ENCODE measurements at places on chromosomes 6 and 20. TPM values are rescaled to one million over a fixed set of nuclear protein-coding genes. Genes with fewer than 3 reads are reported as not detected.

DNA sequence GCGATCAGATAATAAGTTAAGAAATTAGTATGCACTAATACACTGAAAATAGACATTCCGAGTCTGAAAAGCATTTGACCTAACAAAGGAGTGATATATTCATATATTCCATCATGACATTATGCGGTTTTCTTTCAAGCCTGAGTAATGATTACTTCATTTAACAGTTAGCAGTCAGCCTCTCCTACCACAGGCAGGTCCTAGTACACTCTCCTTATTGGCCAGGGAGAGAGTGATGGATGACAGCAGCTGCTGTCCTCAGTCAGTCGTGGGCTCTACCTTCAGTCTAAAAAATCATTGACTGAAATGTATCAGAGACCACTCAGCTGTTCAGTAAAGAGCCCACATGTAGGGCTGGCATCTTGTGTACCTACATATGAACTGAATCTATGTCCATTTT lies 33.2 kb upstream of the VGLL2 start:
- no peak for DNase-seq

DNA sequence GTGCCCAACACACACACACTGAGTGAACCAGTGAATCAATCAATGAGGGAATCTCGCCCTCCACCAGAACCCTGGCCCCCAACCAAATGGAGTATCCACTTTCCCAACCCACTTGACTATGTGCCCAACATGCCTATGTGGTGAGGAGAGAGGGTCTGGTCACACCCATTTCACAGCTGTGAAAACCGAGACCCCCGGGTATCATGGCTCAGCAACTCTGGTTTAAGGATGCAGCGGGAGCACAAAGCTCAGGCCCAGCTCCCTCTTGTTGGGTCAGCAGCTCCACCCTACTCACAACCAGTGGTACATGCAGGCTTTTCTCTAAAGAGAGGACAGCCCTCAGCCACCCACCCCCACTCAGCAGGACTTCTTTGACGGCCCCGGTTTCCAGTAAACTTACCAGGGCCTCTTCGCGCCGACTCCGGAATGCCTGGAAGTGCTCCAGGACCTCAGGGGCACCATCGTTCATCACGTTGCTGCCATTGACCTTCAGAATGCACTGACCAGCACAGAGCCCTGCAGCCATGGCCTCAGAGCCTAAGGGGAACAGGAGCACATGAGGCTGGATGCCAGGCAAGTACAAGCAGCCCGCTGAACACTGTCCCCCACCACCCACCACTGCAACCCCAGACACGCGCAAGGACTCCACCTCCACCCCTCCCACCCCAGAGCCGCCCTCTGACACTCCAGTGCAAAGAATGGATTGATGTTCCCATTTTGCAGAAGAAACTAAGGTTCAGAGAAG lies 174.7 kb downstream of the PREX1 start:
- no peak for DNase-seq

GRCh38 chr6:149065658-149066556 lies 251.6 kb upstream of the TAB2 start:
- no peak for DNase-seq

DNA sequence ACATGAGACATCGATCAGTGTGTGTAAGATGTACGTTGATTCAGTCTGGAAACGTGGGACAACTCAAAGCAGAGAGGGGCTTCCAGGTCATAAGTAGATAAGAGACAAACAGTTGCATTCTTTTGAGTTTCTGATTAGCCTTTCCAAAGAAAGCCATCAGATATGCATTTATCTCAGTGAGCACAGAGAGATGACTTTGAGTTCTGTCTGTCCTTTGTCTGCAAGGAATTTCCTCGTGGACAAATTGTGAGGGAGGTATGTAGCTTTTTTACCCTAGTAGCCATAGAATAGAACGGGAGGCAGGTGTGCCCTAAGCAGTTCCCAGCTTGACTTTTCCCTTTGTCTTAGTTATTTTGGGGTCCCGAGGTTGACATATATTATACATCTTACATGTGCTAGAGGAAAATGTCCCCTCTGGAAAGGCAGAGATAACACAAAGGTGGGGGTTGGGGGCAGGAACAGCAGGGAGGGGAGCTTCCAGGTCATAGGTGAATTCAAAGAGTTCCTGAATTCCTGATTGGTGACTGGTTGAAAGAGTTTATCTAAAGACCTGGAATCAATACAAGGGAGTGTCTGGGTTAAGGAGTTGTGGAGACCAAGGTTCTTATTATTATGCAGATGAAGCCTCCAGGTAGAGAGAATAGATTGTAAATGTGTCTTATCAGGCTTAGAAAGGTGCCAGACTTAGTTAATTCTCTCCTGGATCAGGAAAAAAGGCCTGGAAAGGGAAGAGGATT lies 237.0 kb downstream of the NFATC2 start:
- DNase-seq = no peak

GRCh38 chr6:126524811-126525326 lies 185.0 kb downstream of the CENPW start:
- DNase-seq = no peak

The ZNF133 gene
- total RNA-seq = 10.5 TPM

The BPI gene
- total RNA-seq = 0.49 TPM

The MCCD1 gene
- not detected for total RNA-seq

The TGM3 gene
- total RNA-seq = 0.55 TPM
